Bronchial epithelial cell (primary cell): ENCODE measurements at places on chromosomes 1 and 21. TPM values are rescaled to one million over a fixed set of nuclear protein-coding genes. Genes with fewer than 3 reads are reported as not detected.

TMEM82 gene
- total RNA-seq: not detected in 2 replicates

FMO2 gene
- not detected in 2 replicates for total RNA-seq

UBL4B gene
- total RNA-seq: not detected in 2 replicates

LCE2A gene
- total RNA-seq: not detected in 2 replicates

CLDN14 gene
- not detected in 2 replicates for total RNA-seq

UTS2 gene
- total RNA-seq: 0.26 TPM in 1 of 2 replicates, not detected in the other

CA14 gene
- total RNA-seq: not detected in 2 replicates

OR10Z1 gene
- total RNA-seq: not detected in 2 replicates

VWA5B1 gene
- not detected in 2 replicates for total RNA-seq

LIPI gene
- not detected in 2 replicates for total RNA-seq

ZNF648 gene
- not detected in 2 replicates for total RNA-seq

SPOCD1 gene
- 1.1 and 4.9 TPM in 2 replicates for total RNA-seq

SIM2 gene
- 0.26 TPM in 2 replicates for total RNA-seq

BEND5 gene
- not detected in 2 replicates for total RNA-seq

LIN28A gene
- not detected in 2 replicates for total RNA-seq

KAZN gene
- total RNA-seq: 4.4 and 4.7 TPM in 2 replicates

TRMT1L gene
- total RNA-seq: 17.4 and 21.9 TPM in 2 replicates

ELF3 gene
- 66.1 and 105 TPM in 2 replicates for total RNA-seq

ZBTB8B gene
- not detected in 2 replicates for total RNA-seq

C8A gene
- not detected in 2 replicates for total RNA-seq

FAM151A gene
- not detected in 2 replicates for total RNA-seq

C8B gene
- total RNA-seq: not detected in 2 replicates

GSTM1 gene
- 0.90 and 2.6 TPM in 2 replicates for total RNA-seq
